Activated T-cell treated with anti-CD3 and anti-CD28 coated beads, Interleukin-2, amount 50 U/mL, for 72 hours (primary cell): ENCODE measurements at places on chromosomes 4 and X. TPM values are rescaled to one million over a fixed set of nuclear protein-coding genes. Genes with fewer than 3 reads are reported as not detected.

The NLGN3 gene
- total RNA-seq = 3.1 TPM

DNA sequence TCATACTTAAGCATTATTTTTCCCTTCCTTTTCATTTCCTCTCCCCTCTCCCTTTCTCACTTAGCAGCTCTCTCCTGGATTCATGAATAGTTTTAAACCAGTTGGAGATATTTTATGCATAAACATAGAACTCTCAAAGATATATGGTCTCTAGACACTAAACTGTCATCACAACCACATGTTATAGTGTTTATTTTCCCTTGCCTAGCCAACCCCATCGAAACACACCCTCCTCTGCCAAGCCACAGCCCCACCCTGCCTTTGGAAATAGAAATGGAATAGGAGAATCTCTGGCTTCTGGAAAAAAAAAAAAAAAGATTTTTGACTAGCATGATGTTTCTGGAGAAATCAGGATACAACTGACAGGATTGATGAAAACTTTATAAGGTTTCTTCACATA, 64.8 kb upstream of the RBPJ start:
- no peak for DNase-seq
- peak overlapping the region; percentile 4 for H3K27ac ChIP-seq
- H3K36me3 ChIP-seq = no peaks in the 10 kb centered on the region
- no peak overlapping the region for H3K4me3 ChIP-seq
- H3K4me1 ChIP-seq = peaks cover 7% of the 10 kb centered on the region

DNA sequence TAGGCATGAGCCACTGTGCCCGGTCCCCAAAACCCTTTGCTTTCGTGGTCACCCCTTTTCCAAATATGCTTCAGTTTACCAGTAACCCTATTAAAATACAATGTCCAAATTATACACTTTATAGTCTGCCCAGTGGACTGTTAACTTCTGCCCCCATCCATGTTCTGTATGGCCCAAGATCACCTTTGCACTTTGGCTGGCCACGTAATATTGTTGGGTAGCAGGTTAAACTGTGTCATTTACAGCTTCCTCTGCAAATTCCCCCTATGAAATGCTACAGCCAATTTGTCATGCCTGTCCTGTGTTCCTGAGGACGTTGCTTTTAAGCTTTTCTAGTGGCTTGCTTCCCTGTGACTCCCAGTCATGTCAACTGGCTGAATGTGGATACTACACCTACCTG, 101.1 kb upstream of the IL13RA1 start:
- H3K4me3 ChIP-seq = no peak overlapping the region
- no peak for DNase-seq
- H3K4me1 ChIP-seq = no peaks in the 10 kb centered on the region
- H3K27me3 ChIP-seq = peaks cover 5% of the 10 kb centered on the region

The PABPC1L2B gene
- not detected for total RNA-seq

GRCh38 chrX:12617241-12617640, 174.0 kb upstream of the PRPS2 start:
- no peak overlapping the region for H3K27ac ChIP-seq
- DNase-seq = no peak
- no peaks in the 10 kb centered on the region for H3K27me3 ChIP-seq
- H3K36me3 ChIP-seq = no peaks in the 10 kb centered on the region

The DOK7 gene
- total RNA-seq = not detected

The CC2D2A gene
- not detected for total RNA-seq

The KDR gene
- not detected for total RNA-seq

DNA sequence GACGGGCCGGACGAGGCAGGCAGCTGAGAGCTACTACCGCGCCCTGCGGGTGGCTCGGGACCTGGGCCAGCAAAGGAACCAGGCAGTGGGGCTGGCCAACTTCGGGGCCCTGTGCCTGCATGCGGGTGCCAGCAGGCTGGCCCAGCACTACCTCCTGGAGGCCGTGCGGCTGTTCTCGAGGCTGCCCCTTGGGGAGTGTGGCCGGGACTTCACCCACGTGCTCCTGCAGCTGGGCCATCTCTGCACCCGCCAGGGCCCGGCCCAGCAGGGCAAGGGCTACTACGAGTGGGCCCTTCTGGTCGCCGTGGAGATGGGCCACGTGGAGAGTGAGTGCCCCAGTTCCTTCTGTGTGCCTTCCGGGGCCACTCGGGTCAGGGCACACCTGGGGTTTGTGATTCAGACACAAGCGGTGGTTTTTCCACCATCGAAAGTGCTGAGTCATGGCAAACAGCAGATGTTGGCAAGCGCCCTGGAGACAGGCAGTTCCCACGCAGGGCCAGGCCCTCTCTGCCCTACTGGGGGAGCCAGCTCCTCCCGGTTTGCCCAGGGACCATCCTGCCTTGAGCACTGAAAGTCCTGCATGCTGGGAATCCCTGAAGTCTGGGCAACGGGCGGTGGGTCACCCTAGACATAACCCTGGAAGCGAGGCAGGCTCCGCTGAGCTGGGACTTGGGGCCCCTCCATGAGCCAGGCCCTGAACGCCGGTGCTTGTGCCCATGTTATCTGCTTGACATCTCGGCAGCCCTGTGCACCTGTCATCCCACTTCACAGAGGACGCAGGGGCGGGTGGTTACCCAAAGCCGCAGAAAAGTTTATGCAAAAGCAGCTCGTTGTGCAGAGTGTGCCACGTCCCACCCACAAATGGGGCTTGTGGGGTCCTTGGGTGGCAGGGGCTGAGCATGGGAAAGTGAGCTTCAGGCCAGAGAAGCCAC, 29.5 kb downstream of the SH3TC1 start:
- no peaks in the 10 kb centered on the region for H3K27me3 ChIP-seq
- H3K27ac ChIP-seq = peak overlapping the region; percentile 73
- peak; percentile 87 for DNase-seq
- H3K4me1 ChIP-seq = peaks cover 34% of the 10 kb centered on the region

DNA sequence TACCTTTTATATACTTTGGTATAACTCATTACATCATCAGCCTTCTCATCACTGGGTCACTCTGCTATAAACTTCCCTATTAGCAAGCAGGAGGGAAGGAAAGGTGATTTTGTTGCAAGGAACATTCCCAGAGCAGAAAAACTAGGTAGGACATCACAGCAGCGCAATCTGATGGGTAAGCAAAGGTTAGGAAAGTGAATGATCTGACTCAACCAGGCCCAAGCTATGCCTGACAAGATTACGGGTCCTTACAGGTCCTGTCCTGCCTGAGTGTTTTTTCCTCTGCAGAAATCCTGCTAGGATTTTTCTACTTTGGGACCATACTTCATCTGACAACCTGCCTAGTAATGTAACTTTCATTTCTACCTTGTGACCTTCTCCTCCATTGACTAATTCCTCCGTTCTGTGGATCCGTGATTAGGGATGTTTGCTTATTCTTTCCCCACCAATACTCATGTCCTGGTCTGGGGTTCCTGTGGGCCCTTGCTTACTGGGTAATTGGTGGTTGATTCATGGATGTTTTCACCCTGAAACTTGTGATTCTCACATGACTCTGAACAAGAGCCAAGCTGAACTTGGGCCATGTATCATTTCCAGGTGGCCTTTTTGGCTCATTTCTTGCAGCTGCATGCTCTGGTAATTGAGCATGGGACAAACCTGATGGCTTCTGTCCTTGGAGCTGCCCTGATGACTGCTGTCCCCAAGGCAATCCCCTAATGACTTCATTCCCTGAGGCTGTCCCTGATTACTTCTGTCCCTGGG, 111.9 kb upstream of the KIT start:
- no peaks in the 10 kb centered on the region for H3K36me3 ChIP-seq
- H3K4me1 ChIP-seq = peaks cover 9% of the 10 kb centered on the region
- DNase-seq = no peak
- no peak overlapping the region for H3K4me3 ChIP-seq
- H3K27ac ChIP-seq = no peak overlapping the region

The GRID2 gene
- not detected for total RNA-seq

GRCh38 chrX:25531096-25531495, 515.3 kb upstream of the ARX start:
- H3K27me3 ChIP-seq = no peaks in the 10 kb centered on the region
- H3K36me3 ChIP-seq = no peaks in the 10 kb centered on the region
- H3K4me1 ChIP-seq = no peaks in the 10 kb centered on the region
- DNase-seq = no peak
- no peak overlapping the region for H3K4me3 ChIP-seq
